ENCODE measurements at places on chromosomes 16 and 17.

- DNase-seq = no peak
Measured at GRCh38 chr17:75824666-75825065, 19.5 kb downstream of the UNC13D start.

DNA sequence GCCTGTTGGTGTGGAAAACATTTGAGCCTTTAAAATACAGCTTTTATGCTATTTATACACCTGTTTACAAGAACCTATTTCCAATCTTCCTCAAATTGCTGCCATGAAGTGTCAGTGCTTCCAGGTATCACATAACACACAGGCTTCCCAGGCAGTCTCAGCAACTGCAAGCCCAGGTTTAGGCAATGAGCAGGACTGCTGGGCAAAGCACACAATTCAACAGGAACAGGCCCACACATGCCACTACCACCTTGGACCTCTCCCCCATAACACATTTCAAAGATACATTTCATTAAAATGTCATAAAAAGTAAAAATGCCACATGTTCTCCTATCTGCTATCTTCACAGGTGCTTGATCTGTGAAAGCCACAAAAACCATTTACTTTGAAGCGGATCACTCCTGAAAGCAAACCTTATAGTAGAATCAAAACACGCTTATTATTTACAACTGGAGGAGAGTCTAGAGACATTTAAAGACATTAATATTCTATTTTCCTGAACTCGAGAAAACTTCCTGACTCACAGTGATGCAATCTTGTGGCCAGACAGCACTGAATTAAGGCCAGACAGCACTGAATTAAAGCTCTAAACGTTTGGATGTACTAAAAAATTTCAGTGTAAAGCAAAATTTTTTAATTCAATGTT is 31.5 kb downstream of the ANKFY1 start:
- no peak for DNase-seq

GRCh38 chr17:66671156-66671555 is 163.8 kb upstream of the CACNG5 start:
- DNase-seq = no peak

DNA sequence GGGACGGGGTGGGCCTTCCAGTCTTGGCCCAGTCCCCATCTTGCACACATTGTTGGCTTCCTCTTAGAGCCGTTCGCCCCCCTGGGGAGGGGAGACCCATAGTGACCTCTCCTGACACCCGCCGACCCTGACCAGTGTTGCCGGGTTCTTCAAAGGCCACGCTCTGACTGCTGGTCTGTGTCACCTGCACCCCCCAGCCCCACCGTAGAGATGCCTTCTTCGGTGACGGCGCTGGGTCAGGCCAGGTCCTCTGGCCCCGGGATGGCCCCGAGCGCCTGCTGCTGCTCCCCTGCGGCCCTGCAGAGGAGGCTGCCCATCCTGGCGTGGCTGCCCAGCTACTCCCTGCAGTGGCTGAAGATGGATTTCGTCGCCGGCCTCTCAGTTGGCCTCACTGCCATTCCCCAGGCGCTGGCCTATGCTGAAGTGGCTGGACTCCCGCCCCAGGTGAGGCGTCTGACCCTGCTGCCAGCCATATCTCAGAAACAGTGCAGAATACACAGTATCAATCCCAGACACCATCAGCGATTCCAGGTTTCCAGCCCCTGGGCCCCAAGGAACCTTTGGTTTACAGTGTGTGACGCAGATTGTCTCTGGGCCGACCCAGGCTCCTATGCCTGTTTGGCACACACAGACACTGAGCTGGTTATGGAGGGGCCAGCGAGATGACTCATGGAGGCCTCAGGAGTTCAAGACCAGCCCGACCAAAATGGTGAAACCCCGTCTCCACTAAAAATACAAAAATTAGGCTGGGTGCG is 1.3 kb downstream of the SLC26A11 start:
- DNase-seq = no peak
